NCI-H524 treated with DMSO at 0.1 percent for 48 hours (cell line): ENCODE measurements at places on chromosomes 7 and 10.

DNA sequence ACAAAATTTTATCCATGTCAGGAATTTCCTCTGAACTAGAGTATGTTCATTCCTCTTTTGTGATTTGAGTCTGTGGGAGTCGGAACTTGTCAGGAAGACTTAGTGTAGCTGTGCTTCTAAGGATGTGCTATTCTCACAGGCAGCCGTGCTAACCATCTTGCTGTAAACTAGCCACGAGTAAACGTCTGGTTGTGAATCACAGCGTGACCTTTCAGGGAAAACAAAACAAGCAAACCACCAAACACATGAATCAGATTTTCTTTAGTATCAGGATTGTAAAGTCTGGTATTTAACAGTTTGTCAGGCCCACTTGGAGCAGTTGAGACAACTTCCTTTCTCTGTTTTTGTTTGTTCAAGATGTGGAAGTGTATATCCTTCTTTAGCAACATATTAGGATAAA is 32.0 kb downstream of the AUTS2 start:
- no peak for DNase-seq

DNA sequence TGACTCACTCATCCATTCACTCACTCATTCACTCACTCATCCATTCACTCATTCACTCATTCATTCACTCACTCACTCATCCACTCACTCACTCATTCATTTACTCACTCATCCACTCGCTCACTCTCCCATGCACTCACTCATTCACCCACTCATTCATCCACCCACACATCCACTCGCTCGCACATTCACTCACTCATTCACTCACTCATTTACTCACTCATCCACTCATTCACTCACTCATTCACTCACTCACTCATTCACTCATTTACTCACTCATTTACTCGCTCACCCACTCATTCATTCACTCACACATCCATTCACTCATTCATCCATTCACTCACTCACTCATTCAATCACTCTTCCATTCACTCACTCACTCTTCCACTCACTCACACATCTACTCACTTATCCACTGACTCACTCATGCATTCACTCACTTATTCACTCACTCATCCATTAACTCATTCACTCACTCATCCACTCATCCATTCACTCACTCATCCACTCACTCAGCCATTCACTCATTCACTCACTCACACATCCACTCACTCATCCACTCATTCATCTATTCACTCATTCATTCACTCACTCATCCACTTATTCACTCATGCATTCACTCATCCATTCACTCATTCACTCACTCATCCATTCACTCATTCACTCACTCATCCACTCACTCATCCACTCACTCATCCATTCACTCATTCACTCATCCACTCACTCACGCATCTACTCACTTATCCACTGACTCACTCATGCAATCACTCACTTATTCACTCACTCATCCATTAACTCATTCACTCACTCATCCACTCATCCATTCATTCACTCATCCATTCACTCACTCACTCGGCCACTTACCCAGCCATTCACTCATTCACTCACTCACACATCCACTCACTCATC is 74.0 kb downstream of the CARD11 start:
- DNase-seq, result no peak

DNA sequence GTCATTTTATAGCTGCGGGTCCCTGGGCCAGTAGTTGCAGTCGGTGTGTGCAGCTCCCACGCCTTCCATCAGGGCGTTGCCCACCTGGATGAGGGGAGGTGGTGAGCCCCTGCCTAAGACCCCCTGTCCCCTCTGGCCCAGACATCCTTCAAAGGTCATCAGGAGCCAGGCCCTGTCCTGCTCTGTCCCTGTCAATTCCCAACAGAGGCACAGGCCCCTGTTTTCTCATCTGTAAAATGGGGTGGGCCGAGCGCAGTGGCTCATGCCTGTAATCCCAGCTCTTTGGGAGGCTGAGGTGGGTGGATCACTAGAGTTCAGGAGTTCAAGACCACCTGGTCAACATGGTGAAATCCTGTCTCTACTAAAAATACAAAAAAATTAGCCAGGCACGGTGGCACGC is 128.5 kb upstream of the TNRC18 start:
- no peak for DNase-seq

GRCh38 chr10:119373294-119374102 is 166.1 kb downstream of the GRK5 start:
- DNase-seq, result peak; percentile 36

- DNase-seq, result no peak
Measured at GRCh38 chr10:44325157-44325556, 59.7 kb downstream of the CXCL12 start.

DNA sequence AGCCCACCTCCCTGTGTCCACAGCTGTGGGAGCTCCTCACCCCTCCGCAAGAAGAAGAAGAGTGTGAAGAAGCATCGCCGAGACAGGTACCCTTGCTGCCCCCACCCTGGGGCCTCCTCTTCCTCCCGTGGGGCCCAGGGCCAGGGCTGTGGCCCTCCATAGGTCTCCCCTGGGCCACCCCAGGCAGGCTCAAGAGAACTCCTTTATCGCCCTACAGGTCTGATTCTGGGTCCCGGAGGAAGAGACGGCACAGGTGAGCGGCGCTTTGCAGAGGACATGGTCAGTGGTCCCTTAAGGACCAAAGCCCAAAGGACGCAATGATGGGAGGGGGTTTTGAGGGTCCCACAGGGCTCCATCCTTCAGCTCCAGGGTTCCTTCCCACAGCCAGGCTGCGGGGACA is 41.1 kb upstream of the HSPB1 start:
- no peak for DNase-seq

GRCh38 chr7:98970805-98971204 is 92.5 kb downstream of the TRRAP start:
- DNase-seq, result no peak

DNA sequence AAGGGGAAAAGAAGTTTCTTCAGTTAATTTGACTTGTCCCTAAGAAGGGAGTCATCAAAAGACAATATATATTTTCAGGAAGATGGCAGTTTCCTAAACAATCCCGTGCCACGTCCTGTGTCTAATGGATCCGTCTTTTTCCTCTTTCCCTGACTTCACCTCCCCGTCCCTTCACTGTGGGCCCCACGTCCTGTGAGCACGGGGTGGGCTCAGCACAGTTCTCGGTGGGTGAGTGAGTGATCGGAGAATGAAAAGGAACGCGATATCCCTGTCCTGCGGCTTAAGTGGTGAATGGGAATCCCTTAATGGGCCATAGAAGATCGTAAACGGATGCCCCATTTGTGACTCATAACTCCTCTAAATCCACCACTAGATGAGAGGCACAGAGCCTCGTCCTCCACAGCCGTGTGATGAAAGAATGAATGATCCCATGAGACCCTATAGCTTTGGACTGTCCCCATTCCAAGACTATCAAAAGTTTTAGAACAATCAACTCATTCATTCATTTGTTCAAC is 63.5 kb upstream of the PITRM1 start:
- no peak for DNase-seq

DNA sequence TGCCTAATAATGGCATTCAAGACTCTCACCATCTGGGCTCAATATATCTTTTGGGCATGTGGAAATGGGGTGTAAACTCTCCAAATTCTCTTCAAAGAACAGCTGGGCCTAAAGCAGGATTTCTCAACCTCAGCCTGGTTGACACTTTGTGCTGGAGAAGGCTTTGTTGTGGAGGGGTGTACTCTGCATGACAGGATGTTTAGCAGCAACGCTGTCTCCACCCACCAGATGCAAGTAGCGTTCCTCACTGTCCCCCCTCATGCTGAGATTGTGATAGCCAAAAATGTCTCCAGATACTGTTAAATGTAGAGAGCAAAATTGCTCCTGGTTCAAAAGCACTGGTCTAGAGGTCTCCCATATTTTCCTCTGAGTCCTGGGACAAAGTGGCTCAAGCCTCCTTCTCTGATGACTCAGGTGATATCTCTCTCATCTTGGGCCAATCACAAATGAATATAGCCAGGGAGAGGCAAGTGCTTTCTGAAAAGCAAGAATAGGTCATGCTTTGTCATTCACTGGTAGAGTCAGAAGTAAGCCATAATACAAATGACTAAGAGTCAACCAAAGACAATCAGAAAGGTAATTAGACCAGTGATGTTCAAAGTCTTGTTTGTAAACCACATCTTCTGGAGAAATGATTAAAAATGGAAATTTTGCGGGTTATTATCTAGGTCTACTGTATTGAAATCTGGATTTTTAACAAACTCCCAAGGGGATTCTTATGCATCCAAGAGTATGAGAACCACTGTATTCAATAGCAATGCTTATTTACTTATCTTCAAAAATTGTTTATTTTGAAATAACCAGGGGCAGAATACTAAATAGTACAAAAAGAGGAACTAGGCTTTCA is 330.8 kb downstream of the PTEN start:
- DNase-seq, result no peak

DNA sequence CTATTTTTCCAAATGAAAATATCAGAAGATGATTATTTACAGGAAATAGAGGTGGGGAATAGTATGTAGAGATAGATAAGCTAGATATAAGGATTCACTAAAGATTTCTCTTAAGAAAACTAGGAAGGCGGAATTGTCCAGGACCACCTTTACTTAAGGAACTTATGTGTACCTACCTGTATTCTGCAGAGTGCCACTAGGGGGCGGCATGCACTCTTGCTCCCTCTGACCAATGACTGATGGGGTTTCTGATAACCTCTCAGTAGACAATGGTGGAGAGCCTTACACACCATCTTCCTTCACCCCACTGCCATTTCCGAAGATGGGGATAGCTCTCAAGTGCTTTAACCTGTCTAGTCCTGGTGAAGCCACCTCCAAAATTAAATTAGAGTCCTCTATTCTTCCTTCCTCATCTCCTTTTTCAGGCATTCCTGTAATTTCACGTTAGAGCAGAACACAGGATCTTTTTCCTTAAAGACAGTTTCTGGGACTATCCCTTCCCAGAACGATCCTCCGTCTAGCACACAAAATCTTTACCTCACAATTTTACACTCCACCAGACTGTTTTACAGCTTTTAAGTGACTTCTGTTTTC is 453.1 kb downstream of the SORCS1 start:
- DNase-seq, result no peak

DNA sequence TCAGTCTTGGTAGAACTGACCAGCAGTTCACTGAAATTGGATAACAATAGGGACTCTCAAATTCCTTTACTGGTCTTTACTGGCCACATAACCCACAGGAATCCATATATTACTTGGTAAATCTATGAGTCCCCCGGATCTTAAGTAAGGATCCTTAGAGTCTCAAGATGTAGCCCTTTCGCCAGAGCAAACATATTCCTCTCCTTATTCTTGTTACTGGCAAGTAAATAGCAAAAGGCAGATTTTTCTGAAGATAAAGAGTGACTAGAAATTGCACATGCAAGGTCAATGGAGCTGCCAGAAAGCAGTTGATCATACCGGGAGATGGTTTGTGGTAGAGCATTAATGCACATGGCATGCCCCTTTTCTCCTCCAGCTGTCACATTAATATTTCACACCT is 283.0 kb downstream of the HDAC9 start:
- no peak for DNase-seq

DNA sequence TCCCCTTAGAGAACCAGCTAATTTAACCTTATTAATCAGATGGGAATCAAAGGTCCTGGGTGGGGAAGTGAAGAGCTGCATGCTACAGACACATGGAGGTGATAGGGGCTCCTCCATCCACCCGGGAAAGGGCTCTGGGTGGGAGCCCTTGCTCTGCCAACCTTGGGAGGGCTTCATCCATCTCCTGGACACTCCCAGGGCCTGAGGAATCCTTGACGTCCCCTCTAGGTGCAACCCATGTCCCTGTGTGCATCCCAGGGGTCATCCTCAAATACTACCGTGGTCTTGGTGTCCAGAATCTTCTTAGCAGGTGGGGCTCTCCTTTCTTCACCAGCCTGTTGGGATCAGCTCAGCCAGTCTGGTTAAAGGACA is 55.4 kb upstream of the IGFBP3 start:
- DNase-seq, result no peak

DNA sequence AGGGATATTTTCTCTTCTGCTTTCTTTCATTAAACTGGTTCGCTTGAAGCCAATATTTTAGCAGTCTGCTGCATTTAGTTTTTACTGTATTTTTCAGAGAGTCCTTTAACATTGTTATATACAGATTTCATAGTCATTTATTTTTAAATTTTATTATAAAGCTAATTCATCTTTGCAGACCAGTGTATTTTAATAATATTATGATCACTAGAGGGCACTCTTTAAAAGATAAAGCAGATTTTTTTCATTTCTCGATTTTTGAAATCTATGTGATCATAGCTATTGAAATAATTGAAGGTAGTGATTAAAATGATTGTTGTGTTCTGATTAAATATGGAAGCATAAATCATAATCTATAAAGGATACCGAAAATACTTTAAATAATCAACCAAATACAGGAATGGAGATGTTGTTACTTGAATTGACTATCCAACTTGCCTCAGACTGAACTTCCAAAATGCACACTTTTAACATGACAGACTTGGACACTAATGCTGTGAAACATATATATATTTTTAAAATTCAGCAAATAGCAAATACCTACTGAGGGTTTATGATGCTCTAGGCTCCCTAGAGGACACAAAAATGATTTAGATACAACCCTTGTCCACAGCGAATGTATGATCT is 35.2 kb downstream of the ST7 start:
- no peak for DNase-seq

DNA sequence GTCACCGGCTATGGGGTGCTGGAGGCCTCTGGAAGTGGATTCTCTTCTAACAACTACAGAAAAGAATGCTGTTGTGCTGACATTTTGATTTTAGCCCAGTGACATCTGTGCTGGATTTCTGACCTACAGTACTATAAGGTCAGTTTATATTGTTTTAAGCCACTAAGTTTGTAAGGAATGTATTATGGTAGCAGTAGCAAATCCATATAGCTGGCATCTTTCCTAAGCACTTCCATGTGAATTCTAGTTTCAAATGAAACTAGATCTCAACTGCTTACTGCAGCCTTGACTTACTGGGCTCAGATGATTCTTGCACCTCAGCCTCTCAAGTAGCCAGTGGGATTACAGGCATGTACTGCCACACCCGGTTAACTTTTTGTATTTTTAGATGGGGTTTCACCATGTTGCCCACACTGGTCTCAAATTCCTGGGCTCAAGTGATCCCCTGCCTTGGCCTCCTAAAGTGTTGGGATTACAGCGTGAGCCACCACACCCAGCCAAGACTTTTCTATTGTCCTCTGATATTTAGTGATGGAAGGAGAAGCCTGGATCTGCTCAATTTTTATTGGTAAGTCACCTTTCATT is 414.0 kb downstream of the PHTF2 start:
- no peak for DNase-seq

- no peak for DNase-seq
Measured at GRCh38 chr7:5685205-5685604, 96.3 kb downstream of the RNF216 start.

DNA sequence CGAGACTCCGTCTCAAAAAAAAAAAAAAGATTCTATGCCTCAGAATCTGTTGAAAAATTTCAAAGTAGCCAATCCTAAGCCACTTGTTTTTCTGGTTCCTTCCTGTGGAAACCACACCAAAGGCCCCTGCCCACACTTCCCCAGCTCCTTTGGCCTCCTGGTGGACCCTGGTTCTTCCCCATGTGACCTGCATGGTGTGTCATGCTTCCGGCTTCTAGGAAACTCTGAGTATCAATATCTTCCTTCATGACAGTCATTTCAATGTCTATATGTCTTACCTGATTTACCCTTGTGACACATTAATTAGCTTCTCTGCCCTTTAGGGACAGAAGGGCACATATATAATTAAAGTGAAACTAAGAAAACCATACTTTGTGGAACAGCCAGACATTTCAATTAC is 80.4 kb upstream of the GRB10 start:
- DNase-seq, result no peak
